Ecto neural progenitor cell (in vitro differentiated cells): ENCODE measurements at places on chromosomes 1 and 21.
A peak's percentile ranks its signal among the peaks of the same experiment; 100 is the strongest.

- DNase-seq: peak; percentile 68
Observed at GRCh38 chr1:244210884-244211558, 159.9 kb downstream of the ZBTB18 start.

- DNase-seq: peak; percentile 68
Observed at GRCh38 chr1:209850342-209850979, 22.7 kb downstream of the UTP25 start.

DNA sequence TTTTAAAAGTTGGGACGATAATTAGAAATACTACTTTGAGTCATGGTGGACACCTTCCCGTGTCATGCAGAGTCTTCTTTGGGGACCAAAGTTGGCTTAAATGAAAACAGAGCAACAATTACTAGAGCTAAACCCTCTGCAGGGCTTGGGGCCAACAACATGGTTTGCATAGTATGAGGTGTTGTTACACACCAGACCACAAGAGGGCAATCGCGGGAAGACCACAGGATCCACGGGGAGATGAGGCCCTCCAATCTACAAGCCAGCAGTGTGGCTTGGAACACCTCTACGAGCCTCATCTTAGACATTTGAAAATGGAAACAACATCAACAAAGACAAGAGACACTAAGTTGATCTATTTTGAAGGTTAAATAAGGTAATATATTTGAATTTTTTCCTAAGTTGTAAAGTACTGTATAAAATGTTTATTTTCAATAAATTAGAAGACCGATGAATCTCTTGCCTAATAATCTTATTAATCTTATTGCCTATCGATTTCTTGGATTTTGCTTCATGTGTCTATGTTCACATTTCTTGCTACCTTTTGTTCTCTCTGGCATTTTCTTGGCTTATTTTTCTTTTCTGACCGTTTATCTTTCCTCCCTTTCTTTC is 8.2 kb upstream of the SMCP start:
- peak; percentile 50 for DNase-seq

GRCh38 chr21:44992608-44993031 is 52.8 kb downstream of the SLX9 start:
- no peak for DNase-seq

DNA sequence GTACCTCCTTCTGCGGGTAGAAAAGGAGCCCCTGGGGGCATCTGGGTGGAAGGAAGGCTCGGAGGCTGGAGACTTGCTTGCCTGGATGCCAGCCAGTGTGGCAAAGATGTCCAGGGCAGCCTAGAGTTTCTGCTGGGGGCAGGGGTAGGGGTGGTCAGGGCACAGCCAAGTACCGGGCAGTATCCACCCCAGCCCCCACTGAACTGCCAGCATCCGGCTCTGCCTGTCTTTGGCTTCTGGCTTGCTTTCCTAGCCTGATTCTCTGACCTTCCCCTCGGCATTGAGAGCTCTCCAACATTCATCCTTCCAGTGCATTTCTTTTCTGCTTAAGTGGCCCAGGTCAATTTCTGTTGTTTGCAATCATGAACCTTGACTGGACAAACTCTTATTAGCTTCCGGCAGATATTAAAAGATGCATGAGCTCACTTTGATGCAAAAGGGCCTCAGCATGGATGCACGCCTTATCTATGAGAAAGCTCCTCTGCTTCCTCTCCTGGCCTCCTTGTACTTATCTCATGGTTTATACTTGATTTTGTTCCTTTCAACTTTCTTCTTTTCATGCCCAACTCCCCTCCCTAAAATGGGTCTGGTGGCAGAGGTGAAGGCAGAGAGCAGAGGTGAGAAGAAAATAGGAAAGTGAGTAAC is 116.9 kb downstream of the HLCS start:
- DNase-seq: no peak

- DNase-seq: no peak
Observed at GRCh38 chr1:28530456-28530855, 22.4 kb upstream of the TRNAU1AP start.

DNA sequence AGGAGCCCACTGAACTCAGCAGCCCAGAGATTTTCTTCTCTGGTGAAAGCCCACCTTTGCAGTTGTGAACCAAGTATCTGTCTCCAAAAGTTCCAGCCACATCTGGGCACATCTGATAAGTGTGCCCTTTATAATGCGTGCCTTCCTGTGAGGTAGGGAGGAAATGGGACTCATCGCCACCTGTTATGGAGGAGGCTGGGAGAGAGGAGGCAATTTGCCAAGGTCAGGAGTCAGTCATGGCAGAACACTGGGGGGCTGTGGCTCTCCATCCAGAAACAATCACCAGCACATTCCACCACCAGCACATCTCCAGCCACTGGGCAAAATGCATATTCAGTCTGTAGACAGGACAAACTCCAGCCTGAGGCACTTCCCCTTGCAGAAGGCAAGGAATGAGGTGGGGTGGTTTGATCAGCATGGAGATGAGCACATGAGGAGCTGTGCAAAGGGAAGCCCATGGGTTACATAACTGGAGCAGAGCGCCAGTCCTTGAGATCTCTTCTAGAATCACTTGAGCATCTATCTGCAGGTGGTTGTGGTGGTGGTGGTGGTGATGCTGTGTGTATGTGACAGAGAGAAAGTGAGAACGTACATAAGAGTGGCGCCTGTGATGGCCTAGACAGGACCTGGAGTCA is 15.0 kb upstream of the LEMD1 start:
- no peak for DNase-seq

- DNase-seq: no peak
Observed at GRCh38 chr1:228939001-228939691, 203.9 kb downstream of the RHOU start.

DNA sequence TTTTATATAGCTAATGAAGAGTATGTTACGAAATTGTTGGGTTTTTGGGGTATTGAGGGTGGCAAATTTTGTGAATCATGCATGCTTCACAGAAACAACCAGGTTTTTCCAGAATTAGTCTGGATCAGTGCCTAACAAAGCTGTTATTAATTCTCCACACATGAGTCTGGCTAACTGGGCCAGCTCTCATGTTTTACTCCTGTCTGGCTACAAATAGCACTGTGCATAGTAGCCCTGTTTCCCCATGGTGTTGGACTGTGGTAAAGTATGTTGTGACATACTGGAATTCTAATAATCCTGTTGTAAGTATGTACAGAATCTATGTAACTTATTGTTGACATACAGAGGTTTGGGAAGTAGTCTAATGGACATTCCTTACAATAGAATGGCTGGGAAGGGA is 35.8 kb downstream of the S100B start:
- no peak for DNase-seq

DNA sequence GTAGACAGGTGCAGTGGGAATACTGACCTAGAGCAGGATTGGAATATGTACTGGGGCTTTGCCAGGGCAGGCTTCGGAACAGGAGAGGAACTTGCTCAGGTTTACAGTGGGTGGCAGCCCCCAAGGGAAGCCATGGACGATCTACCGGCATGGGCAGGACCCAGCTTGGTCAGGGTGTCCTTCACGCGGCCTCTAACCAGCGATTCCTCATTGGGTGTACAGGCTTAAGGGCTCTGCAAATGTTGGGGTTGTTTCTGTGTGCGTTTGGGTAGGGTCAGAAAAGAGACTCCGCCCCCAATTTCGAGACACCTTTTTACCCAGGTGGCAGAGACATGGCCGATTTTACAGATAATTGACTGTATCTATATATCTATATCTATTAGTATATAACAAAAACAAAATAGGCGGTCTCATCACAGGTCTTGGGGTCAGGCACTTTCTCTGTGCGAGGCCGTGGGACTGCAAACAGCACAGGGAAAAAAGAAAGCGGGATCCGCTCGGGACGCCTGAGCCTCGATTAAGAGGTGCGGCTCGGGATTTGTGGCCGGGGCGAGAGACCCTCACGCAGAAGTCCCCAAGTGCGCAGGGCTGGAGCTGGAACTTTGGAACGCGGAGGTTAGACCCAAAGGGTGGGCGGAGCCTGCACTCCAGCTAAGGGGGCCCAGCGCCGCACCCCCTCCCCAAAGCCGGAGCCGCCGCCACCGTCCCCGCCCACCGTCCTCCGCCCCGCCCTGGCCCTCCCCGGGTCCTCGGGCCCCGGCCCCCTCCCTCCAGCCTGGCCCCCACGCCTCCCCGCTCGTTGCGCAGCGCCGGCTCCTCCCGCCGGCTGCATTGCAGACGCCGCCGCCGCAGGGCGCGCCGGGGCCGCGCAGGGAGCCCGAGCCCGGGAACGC is 67.5 kb upstream of the VAMP3 start:
- DNase-seq: peak; percentile 75

DNA sequence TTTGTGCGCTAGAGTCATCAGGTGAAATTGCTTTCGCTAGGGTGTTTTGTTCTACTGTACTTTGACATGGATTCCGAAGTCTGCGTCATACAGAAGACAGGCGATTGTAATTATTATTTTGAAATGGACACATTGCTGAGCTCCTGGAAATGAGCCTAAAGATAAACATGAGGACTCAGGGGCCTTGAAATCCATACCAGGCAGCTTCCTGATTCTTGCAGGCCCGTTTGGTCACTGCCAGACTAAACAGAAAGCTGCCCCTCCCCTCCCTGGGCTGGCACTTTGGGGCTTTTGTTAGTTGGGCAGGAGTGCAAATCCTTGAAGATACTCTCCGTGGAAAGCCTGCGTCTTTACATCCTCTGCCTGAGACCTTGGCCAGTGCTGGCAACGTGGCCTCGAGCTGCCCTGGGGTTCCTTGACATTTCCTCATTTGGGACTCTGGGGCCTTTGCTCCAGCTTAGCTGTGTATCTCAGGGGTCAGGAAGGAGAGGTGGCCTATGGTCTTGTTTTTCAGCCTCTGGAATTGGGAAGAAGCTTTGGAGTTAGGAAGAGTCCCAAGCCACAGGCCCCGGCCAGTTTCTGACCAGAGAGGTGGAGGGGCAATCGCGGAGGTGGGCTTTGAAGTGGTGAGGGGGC is 26.9 kb upstream of the KCNE2 start:
- no peak for DNase-seq

DNA sequence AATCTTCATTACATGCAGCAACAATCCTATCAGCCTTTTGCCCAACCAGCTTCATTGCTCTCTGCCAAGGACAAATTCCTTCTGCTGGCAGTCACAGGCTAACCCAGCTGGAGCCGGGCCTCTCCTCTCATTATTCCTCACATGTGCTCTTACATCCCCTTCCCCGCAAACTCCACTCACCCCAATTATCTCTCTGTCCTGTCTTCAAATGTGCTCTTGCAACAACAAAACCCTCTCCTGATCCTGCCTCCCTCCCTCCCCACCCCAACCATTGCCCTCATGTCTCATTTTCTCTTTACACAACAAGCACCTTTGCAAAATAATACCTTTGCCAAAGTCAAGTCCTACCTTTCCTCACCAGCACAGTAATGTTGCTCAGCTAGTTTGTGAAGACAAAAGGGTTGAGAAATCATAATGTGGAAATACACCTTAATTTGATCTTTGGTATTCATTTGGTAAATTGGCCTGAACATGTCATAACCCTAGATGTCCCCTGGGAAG is 36.0 kb upstream of the DHCR24 start:
- DNase-seq: no peak

DNA sequence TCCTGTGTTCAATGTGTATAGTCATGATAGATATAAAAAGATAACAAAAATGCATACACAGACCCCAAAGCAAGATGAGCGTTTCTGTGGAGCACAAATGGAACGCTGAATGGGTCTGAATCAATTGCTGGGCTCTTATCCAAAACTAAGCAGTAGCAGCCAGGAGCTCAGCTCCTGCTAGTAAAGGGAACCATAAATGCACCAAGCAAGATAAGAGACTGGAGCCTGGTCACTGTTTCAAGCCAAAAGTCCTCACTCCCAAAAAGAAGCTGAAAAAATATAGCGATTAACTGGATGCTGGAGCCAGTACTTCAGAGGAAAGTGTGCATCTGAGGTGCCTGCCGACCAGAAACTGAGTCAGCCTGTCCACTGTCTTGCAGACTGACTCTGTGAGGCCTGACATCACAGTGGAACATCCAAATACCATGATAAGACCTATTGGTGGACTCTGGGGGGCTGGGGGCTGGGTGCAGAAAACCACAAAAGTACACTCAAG is 68.9 kb downstream of the LRRC8C start:
- DNase-seq: no peak

- DNase-seq: peak; percentile 81
Observed at GRCh38 chr1:27284425-27285273, 37.3 kb upstream of the TMEM222 start.

- DNase-seq: no peak
Observed at GRCh38 chr1:223230161-223230881, 87.3 kb upstream of the TLR5 start.

GRCh38 chr1:202018468-202019234 is 8.3 kb downstream of the ELF3 start:
- no peak for DNase-seq

- no peak for DNase-seq
Observed at GRCh38 chr1:240878631-240879030, 266.7 kb upstream of the GREM2 start.

GRCh38 chr1:151711951-151712350 is 4.7 kb downstream of the CELF3 start:
- DNase-seq: no peak

- DNase-seq: peak; percentile 79
Observed at GRCh38 chr1:155044812-155045657, 6.1 kb upstream of the ADAM15 start.

DNA sequence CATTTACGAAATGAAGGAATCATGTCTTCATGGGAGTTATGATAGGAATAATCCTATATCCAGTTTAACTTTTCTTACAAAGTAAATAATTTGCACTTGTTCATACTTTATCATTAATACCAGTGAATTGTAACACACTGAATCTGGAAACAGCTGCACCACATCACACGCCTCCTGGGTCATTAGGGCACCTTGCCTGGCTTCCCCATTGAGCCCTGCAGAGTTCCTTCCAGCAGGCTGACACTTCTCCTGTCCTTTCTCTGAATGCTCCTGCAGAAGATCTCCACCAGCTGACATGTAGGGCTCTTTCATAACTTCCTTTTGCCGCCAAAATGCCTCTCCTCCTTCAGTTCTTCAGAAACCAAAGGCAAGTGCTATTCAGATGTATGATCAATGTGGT is 201.1 kb downstream of the DAB1 start:
- DNase-seq: no peak

DNA sequence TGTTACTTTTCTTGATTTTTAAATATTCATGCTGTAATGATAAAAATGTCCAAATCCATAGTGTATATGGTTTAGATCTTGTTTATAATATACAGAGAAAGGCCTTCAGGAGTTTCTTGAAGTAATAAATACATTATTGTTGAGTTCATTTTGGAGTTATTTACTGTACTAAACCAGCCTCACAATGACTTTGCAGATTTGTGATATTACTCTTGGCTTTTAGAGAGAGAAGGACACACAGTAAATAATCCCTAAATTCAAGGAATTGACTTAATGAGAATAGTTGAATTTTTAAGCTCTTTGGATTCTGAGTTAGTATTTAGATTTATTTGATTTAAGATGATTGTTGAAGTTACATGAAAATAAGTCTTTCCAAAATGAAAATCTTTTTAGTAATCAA is 38.9 kb downstream of the RABGAP1L start:
- DNase-seq: no peak

- no peak for DNase-seq
Observed at GRCh38 chr1:82395440-82395839, 594.7 kb downstream of the ADGRL2 start.

GRCh38 chr1:35885961-35886558 is 3.1 kb downstream of the AGO1 start:
- peak; percentile 89 for DNase-seq
